ENCODE measurements at places on chromosomes 2 and 18.
A peak's percentile ranks its signal among the peaks of the same experiment; 100 is the strongest.

- no peak for DNase-seq
Observed at GRCh38 chr2:59892398-59892797, 661.1 kb downstream of the BCL11A start.

DNA sequence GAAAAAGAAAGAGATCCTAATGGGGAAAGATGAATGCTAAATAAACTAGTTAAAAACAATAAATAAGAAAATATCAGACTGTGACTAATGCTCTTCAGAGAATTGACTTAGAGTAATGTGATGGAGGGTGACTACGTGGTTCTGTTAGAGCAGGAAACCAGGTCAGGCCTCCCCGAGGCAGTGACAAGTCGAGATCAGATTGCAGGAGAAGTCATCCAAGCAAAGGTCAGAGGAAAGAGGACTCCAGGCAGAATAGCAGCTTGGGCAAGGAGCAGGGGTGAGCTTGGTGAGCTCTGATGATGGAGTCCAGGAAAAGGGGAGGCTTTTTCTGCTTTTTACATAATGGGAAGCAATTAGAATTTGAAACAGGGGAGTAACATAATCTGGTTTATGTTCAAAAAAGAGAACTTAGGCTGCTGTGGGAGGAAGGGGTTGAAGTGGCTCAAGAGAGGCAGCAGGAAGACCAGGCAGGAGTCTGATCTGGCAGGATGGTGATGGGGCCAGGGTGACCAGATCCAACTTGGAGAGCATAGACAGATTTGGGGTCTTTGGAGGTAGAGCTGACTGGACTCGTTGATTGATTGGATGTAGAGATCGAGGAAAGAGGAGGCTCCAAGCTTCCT, 27.3 kb upstream of the ITGB6 start:
- DNase-seq, result no peak

DNA sequence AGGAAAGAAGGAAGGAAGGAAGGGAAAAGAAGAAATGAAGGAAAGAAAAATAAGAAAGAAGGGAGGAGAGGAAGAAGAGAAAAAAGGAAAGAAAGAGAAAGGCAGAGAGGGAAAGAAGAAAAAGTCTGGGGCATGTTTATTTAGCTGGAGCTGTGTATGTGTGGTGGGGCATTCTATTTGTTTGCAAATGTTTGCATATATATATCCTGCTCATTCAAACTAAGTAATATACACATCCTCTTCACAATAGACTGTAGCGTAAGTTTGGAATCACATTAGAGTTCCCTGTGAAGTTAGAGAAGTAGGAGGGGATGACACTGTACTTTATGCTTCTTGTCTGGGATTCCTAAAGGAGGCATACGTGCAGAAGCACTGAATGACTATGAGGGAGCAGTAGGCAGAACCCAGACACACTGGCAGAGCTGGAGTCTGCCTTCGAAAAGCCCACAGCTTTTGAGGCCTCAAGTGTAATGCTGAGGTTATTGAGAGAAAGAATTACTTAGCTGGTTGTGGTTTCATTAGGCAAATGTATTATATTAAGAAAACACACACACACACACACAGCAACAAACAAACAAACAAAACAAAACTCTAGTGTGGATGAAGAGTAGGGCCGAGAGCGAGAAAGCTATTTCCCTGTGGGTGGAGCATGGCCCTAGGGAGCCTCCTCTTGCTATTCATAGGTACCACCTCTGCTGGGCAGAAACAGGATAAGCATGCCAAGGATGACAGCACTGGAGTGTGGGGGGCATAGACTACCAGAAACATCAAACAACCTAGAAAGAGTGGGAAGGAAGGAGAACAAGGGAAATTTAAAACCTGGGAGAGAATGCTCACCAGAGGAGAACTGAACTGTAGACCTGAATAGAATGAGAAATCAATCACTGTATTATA, 905.1 kb upstream of the NXPH2 start:
- DNase-seq, result no peak

DNA sequence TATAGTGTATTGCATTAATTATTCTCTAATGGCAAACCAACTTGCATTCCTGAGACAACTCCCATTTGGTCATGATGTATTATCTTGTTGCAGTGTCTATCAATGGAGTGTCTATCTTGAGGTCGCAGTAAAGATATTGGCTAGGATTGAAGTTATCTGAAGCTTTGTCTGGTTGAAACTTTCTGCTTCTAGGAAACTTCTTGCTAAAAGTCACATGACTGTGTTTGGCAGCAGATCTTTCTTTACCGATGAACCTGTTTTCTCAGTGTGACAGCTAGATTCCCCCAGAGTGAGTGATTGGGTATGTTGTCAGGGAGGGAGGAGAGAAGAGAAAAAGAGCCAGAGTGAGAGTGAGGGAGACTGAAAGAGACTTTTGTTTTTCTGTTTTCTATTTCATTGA, 119.6 kb downstream of the QPCT start:
- DNase-seq, result no peak

DNA sequence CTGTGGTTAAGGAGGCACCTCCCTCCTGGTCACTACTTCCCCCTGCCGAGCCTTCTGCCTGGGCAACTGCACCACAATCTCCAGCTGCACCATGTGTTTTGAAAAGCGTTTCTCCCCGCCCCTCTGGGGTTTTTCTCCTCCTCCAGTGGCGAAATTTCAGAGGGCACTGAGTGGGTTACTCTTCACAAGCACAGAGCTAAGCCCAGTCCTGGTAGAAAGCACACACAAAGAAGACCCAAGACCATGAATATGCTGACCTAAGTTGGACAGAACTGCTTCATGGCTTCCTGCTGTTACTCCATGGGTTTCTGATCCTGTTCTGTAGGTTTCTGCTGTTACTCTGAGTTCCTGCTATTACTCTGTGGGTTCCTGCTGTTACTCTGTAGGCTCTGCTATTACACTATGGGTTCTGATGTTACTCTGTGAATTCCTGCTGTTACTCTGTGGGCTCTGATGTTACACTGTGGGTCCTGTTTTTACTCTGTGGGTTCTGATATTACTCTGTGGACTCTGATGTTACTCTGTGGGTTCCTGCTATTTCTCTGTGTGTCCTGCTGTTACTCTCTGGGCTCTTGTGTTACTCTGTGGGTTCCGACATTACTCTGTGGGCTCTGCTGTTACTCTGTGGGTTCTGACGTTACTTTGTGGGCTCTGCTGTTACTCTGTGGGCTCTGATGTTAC, 216.6 kb downstream of the RTP5 start:
- DNase-seq, result no peak

DNA sequence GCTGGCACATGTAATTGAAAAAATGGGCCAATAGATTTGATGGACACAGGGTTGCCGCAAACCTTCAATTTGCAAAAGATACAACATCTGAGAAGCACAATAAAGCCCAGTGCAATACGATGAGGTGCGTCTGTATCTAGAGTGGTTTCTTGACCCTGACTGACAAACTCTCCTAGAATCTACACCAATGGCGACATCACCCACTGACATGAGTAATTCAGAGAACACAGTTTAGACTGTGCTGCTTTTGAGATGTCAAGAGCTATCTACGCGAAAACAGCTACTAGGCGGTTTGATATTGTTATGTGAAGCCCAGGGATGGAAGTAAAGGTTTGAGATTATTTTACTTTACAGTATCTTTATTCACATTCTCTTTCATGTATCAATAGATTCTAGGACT, 104.9 kb downstream of the EIPR1 start:
- DNase-seq, result no peak

- DNase-seq, result peak; percentile 74
Observed at GRCh38 chr2:234446404-234447076, 50.3 kb downstream of the ARL4C start.

GRCh38 chr2:40240070-40240469, 211.8 kb downstream of the SLC8A1 start:
- no peak for DNase-seq

GRCh38 chr2:232073026-232073425, 111.5 kb downstream of the DIS3L2 start:
- no peak for DNase-seq

DNA sequence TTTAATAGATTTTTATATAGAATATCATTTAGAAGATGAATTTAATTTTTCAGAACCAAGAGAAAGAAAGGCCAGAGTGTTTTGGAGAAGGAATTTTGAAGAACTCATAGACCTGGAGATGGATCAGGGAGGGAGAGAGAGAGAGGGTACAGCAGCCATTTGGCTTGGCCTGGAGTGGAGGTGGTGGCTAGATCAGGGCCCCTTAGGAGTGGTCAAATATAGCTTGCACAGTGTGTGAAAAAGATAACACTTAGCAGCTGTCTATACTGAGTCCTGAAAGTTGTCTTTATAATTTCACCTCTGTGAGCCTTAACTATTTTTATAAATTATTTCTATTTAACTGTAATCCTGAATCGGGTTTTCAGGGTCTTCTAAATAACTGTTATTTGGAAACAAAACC, 38.8 kb upstream of the ACYP2 start:
- no peak for DNase-seq

Measured in CD8-positive, alpha-beta memory T cell (primary cell).